ENCODE measurements at places on chromosomes 5 and 9. TPM values are rescaled to one million over a fixed set of nuclear protein-coding genes. Genes with fewer than 3 reads are reported as not detected.

The CARTPT gene
- not detected for polyA plus RNA-seq

The FSTL4 gene
- polyA plus RNA-seq, result 0.25 TPM

DNA sequence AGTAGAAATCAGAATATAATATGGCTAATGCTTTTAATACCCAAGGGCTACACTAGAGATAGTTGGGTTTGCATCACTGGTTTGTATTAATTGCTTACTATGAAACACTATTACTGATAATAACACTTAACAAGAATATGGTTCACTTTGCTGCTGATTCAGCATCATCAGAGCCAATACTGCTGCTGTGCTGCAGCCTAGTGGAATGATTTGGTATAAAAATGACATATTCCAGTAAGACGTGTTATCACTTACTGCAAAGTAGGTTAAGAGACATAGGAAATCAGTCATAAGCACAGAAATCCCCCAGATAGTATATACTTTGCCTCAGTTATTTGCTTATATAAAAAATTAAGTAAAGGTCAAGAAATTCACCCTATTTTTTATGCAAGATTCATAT lies 2.8 kb downstream of the CDH10 start:
- peak; percentile 20 for DNase-seq
- no peak overlapping the region for H3K4me3 ChIP-seq
- H3K27me3 ChIP-seq, result no peaks in the 10 kb centered on the region
- no peaks in the 10 kb centered on the region for H3K36me3 ChIP-seq
- H3K27ac ChIP-seq, result no peak overlapping the region

DNA sequence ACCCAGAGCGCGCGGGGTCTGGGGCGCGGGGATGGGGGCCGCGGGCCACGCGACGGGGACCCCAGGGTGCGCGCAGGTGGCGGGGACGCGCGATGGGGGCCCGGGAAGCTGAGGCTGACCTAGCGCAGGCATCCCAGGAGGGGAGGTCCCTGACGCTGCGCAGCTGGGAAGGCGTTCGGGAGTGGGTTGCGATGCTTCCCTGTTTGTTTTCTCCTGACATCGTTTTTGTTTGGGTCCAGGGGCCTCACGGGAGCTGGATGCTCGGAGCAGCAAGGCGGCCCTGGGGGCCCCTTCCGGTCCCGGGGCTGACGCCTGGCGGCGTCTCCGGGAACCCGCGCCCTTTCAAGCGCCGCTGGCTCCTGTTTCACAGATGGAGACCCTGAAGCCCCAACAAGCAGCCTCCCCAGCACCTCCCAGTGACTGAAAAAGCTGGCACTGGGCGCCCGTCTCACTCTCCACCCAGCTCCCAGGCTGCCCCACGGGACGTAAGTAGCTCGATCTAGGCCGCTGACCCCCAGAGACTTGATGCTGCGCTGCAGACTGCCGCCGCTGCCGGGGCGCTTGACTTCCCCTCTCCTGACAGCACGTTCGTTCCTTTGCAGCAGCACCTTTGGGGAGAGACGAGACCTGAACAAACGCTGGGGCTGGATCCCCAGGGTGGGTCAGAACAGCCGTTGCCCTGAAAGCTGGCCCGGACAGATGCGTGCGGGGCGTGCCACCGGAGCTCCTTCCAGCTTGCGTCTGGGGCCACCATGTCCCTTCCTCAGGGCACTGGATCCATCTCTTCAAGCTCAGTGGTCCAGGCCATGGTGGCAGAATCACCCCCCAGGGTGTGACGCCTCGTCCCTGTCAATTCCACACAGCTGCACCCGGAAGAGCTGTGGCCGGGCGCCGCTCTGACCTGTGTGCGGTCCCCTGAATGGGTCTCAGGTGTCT lies 593 bp downstream of the BRD3OS start:
- H3K4me3 ChIP-seq, result peak overlapping the region; percentile 40
- peaks cover 5% of the 10 kb centered on the region for H3K36me3 ChIP-seq
- H3K27ac ChIP-seq, result no peak overlapping the region
- no peaks in the 10 kb centered on the region for H3K27me3 ChIP-seq
- no peaks in the 10 kb centered on the region for H3K4me1 ChIP-seq

DNA sequence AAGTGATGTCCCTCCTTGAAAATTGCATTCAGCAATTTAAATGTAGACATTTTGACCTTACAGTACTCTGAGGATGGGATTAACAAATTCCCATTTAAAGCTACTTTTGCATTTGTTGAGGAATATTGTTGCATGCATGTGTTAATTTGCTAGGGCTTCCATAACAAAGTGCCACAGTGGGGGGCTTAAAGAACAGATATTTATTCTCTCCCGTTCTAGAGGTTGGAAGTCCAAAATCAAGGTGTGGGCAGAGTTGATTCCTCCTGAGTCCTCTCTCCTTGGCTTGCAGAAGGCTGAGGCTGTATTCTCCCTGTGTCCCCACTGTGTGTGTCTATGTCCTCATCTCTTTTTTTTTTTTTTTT lies 51.8 kb upstream of the CDK20 start:
- no peaks in the 10 kb centered on the region for H3K36me3 ChIP-seq
- no peak overlapping the region for H3K4me3 ChIP-seq
- H3K27me3 ChIP-seq, result no peaks in the 10 kb centered on the region
- H3K4me1 ChIP-seq, result no peaks in the 10 kb centered on the region
- no peak overlapping the region for H3K27ac ChIP-seq

DNA sequence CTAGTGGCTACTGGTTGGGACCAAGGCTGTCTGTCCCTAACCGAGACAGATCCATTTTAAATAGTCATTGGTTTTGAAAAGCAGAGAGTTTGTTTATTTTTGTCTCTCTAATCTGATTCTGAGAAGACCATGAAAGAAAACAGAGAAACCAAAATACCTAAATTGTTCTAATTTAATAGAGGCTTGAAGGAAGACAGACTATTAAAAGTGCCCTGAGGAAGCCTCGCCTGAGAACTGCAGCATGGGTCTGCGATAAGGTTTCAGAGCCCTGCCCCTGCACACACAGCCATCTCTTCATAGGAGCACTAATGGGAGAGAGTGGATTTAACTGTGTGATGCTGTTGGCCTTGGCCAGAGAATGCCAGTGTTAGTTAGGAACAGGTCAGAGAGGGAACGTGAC lies 175.5 kb upstream of the SV2C start:
- H3K4me1 ChIP-seq, result no peaks in the 10 kb centered on the region
- H3K4me3 ChIP-seq, result no peak overlapping the region
- H3K27me3 ChIP-seq, result no peaks in the 10 kb centered on the region
- no peak for DNase-seq
- no peak overlapping the region for H3K27ac ChIP-seq

- H3K27me3 ChIP-seq, result no peaks in the 10 kb centered on the region
- no peak overlapping the region for H3K4me3 ChIP-seq
- no peaks in the 10 kb centered on the region for H3K36me3 ChIP-seq
- no peak overlapping the region for H3K27ac ChIP-seq
These were observed 94.5 kb downstream of the LMNB1 start for GRCh38 chr5:126871441-126871840.

DNA sequence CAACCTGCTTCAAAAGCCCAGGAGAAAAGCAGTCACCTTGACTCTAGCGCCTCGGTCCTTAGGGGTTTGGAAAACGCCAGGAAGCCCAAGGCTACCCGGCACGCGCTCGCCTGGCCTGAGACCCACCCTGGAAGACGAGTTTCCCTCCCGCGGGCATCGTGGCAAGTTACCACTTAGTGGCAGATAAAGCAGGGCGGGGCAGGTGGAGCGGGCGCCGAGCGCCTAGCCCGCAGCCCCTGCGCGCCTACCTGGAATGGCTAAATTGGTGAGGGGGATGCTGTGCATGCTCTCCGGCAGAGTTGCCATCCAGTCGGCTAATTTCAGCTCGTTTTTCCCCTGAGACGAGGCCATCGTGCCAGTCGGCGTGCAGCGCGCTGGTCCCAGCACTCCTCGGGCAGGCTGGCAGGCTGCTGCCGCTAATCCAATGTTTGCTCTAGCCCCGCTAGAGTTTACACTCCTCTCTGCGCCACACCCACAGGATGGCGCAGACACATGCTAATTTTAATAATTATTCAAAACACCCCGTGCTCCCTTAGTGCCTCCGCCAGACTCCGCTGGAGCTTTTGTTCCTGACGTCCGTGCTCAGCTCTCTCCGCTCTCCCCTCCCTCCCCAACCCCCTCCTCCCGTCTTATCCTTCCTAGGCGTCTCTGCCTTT lies at the start of gene PLCXD3:
PLCXD3 (minus strand) TSS at position 426 of the 656 bp plus-strand sequence; CDS start at position 351, 75 bp downstream.
- no peak within 1 kb of the TSS for H3K27ac ChIP-seq
- DNase-seq, result peak; percentile 64
- no peaks in the 10 kb centered on the region for H3K36me3 ChIP-seq
- H3K27me3 ChIP-seq, result no peaks in the 10 kb centered on the region
- no peaks in the 10 kb centered on the region for H3K4me1 ChIP-seq

DNA sequence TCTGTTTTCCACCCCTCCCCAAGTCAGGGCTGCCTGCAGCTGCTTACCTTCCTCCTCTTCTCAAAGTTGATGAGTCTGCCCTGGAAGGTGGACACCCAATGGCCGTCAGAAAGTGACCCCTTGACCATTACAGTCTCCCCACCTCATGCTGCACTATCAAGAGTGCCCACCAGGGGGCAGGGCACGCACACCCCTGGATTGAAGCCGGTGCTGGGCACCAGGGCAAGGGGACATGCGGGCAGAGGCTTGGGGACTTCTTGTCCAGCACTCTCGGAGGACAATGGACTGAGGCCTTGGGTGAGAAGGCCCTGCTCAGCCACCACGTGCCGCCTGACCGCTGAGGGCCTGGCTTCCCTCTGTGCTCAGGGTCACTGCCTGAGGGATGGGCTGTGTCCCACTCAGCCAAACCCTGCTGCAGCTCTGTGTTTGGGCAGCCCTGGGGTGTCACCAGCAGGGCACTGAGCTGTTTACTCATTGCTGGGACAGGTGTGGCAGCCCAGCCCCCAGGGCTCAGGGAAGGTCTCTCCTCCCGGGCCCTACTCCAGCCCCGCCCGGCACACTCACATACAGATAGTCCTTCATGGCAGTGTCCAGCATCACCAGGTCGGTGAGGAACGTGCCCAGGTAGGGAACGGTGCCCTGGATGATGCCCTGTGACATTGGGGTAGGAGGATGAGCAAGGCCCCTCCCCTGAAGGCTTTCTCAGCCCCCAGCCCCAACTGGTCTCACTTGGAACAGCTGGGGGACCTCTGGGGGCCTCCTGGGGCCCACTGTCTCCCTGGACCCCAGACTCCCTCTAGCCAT lies 17.7 kb downstream of the RALGDS start:
- DNase-seq, result peak; percentile 69
- H3K4me1 ChIP-seq, result peaks cover 3% of the 10 kb centered on the region
- peaks cover 42% of the 10 kb centered on the region for H3K36me3 ChIP-seq
- H3K4me3 ChIP-seq, result no peak overlapping the region

- no peaks in the 10 kb centered on the region for H3K27me3 ChIP-seq
- no peaks in the 10 kb centered on the region for H3K36me3 ChIP-seq
- DNase-seq, result no peak
- no peaks in the 10 kb centered on the region for H3K4me1 ChIP-seq
- H3K27ac ChIP-seq, result no peak overlapping the region
These were observed 39.0 kb upstream of the DEPDC1B start for GRCh38 chr5:60738933-60739332.

- no peaks in the 10 kb centered on the region for H3K36me3 ChIP-seq
- no peak for DNase-seq
- H3K27me3 ChIP-seq, result peaks cover 13% of the 10 kb centered on the region
- H3K4me3 ChIP-seq, result no peak overlapping the region
- H3K4me1 ChIP-seq, result no peaks in the 10 kb centered on the region
- H3K27ac ChIP-seq, result no peak overlapping the region
These were observed 13.8 kb upstream of the CLPTM1L start for GRCh38 chr5:1358726-1359025.

GRCh38 chr5:126718236-126718868 lies 58.6 kb upstream of the LMNB1 start:
- no peaks in the 10 kb centered on the region for H3K4me1 ChIP-seq
- H3K36me3 ChIP-seq, result no peaks in the 10 kb centered on the region
- no peak overlapping the region for H3K4me3 ChIP-seq
- DNase-seq, result no peak
- no peak overlapping the region for H3K27ac ChIP-seq
- H3K27me3 ChIP-seq, result no peaks in the 10 kb centered on the region

GRCh38 chr5:178116143-178116885 lies 3.0 kb downstream of the N4BP3 start:
- no peaks in the 10 kb centered on the region for H3K4me1 ChIP-seq
- no peak for DNase-seq
- H3K27ac ChIP-seq, result no peak overlapping the region
- H3K36me3 ChIP-seq, result no peaks in the 10 kb centered on the region
- peaks cover 46% of the 10 kb centered on the region for H3K27me3 ChIP-seq

All from small intestine (tissue), 16 donors.